Stimulated activated CD8-positive, alpha-beta memory T cell treated with anti-CD3 and anti-CD28 coated beads, Interleukin-4, amount 100 ng/mL, for 4 hours (primary cell): ENCODE measurements at places on chromosomes 1 and 21.

DNA sequence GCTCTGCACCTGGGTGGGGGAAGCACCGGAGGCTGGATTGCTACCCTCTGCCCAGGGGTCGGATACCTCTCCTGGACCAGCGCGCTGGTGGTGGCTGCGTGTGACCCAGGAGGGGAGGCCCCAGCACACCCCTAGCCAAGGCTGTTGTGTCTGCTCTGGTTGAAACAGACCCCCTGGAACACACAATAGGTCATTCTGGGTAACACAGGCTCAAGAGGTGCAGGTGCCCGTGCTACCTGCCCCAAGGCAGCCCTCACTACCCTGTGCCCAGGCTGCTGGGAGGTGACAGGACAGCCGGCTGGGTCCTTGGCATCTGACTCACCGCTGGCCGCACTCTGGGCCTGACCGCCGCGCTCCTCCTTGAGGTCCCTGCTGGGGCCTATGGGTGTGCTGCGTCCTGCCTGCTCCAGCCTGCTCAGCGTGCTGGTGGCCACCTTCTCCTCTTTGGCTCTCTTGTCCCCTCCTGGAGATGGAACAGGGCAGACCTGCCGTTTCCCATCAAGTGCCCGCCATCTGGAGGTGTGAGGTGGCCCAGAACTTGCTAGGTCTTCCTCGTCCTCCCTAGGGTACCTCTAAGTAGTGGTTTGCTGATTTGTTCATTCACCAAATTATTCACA lies 30.0 kb downstream of the ZBTB17 start:
- no peak for DNase-seq

GRCh38 chr1:17847111-17847510 lies 92.0 kb downstream of the ACTL8 start:
- no peak for DNase-seq

- DNase-seq, result no peak
Measured at GRCh38 chr21:44630440-44630839, 3.5 kb downstream of the KRTAP10-9 start.

DNA sequence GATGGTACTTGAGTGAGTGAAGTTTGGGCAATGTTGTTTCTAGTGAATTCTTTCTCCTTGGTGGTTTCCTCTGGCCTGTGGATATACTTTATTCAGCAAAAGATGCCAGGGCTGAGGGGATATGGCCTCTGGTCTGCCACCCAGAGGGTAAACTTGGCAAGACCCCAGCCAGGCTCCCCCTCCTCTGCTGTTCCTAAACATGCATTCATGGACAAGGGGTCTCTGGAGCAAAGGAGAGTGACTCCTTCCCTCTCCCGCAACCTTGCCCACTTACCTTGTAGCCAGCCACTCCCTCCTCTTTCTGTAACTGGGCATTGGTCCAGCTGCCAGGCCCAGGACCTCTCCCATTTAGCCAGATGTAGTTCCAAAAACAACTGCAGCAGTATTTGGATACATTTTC lies 43.8 kb downstream of the RUNX3 start:
- no peak for DNase-seq

DNA sequence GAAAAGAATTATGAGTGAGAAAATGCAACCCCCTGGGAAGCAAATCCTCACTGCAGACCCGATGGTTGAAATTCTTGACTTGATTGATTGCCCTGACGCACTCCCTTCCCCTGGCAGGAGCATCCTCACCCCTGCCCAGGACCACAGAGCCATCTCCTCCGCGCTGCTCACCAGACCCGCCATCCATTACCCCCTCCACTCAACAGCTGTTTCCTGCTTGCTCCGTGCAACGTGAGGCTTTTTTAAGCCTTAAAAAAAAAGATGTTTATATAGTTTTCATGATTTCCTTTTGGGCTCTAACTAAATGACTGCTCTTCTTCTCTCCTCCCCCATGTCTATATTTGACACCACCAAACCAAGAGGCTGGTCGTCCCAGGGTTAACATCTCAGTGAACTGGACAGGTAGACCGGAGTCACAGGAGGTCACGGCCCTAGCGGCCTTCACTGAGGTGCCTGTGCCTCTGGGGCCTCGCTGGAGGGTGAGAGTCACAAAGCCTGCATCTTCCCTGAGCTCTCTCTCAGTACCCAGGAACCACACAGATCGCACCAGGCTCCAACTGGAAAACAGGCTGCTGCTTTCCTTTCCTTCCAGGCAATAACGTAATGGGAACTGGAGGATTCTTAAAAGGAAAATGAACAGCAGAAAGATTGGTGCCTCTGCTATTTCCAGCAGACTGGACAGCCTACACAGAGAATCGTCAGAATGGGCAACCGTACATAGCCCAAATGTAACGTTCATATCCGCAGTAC lies 49.8 kb downstream of the ZBTB18 start:
- no peak for DNase-seq
